ENCODE measurements at places on chromosomes 4 and X. TPM values are rescaled to one million over a fixed set of nuclear protein-coding genes. Genes with fewer than 3 reads are reported as not detected.

The CXXC4 gene
- 0.76 TPM for total RNA-seq

The SYP gene
- 0.30 TPM for total RNA-seq

The DDX53 gene
- not detected for total RNA-seq

The NDNF gene
- total RNA-seq: 5.4 TPM

The SRPX gene
- 18.4 TPM for total RNA-seq

The TKTL2 gene
- not detected for total RNA-seq

The PAGE1 gene
- total RNA-seq: not detected

The APLN gene
- 0.34 TPM for total RNA-seq

The SSX3 gene
- not detected for total RNA-seq

The ERAS gene
- not detected for total RNA-seq

The GPRIN3 gene
- 3.4 TPM for total RNA-seq

The ARMCX2 gene
- total RNA-seq: 12.1 TPM

GRCh38 chrX:73829890-73830466 is 267.0 kb downstream of the CHIC1 start:
- DNase-seq: no peak

- no peak for DNase-seq
These were observed 7.5 kb downstream of the PPEF1 start for GRCh38 chrX:18714910-18715309.

DNA sequence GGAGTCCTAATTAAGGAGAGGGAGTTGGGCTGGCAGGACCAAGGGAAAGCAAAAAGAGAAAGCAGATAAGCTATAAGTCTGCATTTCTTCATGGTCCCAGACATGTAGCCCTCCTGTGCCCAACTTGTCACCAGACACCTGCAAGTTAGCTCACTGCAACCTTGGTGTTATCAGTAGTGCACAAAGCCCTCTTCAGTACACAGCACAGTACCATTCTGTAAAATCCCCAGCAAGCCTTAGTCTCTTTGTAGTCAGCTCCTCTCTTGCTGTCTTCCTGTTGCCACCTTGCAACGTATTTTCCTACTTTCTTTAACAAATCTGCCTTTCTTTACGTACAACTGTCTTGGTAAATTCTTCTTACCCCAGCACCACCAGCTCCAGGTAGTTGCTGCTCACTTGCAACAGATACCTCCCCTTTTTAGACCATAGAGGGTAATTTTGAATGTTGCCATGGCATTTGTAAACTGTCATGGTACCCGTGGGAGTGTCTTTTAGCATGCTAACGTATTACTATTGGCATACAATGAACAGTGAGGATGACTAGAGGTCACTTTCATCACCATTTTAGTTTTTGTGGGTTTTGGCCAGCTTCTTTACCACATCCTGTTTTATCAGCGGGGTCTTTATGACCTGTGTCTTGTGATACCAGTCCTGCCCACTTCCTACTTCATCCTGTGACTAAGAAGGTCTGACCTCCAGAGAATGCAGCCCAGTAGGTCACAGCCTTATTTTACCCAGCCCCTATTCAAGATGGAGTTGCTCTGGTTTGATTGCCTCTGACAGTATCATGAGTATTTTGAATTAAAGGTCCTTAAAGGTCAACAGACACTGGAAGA is 28.3 kb upstream of the AP1S2 start:
- DNase-seq: no peak

GRCh38 chrX:114976292-114976691 is 41.1 kb downstream of the IL13RA2 start:
- DNase-seq: no peak

DNA sequence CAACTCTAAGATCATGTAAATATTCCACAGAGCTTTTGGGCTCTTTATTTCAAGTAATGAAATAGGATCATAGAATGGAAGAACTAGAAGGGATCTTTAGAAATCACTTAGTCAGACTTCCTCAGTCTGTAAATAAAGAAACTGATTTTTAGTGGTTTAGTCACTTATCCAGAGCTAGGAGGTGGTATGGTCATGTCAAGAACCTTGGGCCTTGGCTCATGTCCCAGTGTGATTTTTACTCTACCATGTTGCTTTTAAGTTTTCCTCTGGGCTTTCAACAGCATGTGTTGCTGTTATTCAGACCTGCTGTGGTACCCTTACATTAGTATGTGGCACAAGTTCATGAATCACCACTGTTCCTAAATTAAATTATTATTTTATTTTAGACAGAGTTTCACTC is 184.9 kb downstream of the FRAS1 start:
- DNase-seq: no peak

GRCh38 chr4:101199507-101200285 is 147.6 kb downstream of the PPP3CA start:
- DNase-seq: no peak

GRCh38 chr4:17117746-17118145 is 219.3 kb upstream of the LDB2 start:
- no peak for DNase-seq

DNA sequence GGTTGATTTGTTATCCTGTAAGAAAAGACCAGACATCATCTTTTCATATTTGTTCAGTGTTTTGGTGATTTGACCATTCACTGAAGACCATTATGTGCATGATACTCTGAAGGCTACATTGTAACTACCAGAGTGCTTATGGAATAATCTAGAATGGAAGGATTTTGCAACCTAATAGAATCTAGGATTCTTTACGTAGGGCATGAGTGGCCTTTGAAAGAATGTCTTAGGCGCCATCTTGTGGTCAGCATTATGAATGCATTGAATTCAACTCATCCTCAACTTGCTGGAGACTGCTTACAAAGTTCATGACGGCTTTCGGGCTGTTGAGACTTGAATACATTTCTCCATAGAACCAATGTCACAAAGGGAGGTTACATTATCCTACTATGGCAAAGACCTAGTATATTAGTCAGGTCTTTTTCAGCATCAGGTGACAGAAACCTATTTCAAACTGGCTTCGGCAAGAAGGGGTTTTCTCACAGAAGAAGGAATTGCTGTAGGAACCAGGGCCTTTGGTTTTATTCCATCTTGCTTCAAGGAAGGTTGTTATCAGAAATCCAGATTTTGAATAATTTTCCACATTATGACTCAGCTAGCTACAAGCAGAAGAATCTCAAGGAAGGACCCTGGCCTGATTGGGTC is 104.1 kb downstream of the GPAT3 start:
- DNase-seq: no peak

DNA sequence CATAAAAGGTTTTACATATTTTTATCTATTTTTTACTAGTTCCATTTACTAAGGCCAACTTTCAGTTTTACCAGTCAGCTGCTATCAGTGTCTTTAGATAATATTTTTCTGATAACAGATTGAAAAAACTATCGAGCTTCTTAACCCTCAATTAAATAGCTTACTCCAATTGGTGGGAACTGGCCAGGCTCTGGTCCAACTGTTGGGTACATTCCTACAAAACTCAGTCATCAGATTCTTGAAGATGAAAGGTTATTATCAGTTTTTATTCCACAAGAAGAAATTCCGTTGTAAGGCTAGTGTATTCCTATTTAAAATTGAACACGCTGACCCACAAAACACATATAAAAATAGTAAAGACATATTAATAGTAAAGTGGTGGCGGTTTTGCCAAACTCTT is 346.2 kb downstream of the MAPK10 start:
- no peak for DNase-seq

GRCh38 chr4:85039526-85039925 is 73.0 kb upstream of the WDFY3 start:
- DNase-seq: no peak

- DNase-seq: no peak
These were observed 93.5 kb downstream of the CEP135 start for GRCh38 chr4:56042225-56042624.

DNA sequence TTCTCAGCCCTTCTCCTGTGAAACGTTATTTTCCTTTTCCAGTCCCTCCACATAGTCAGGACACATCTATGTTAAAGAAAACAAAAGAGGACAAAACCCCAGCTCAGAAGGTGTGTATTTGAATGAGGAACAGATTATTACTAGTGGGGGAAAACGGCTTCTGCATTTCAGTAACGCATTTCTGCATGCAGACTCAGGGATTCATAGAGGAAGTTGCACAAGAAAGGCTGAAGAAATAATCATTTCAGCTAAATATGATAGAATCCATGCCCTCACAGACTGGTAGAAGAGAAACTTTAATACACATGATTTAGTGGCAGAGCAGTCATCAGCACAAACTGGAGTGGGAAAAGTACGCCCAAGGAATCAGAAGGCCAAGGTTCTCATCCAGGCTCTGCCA is 270.8 kb upstream of the FGF13 start:
- DNase-seq: no peak

DNA sequence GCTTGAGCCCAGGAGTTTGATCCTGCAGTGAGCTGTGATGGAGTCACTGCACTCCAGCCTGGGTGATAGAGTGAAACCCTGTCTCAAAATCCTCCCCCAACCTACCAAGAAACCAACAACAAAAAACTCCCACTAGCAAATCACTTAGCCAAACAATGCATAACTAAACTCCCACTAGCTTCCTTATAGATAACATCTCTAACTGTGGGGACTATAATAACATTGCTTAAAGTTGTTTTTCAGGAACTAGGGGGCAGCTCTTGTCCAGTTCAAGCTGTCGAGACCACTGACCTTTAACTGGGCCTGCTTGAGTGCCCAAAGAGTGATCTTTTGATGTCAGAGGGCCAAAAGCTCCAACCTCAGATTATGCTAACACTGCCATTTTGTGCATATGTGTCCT is 81.7 kb downstream of the FREM3 start:
- no peak for DNase-seq

DNA sequence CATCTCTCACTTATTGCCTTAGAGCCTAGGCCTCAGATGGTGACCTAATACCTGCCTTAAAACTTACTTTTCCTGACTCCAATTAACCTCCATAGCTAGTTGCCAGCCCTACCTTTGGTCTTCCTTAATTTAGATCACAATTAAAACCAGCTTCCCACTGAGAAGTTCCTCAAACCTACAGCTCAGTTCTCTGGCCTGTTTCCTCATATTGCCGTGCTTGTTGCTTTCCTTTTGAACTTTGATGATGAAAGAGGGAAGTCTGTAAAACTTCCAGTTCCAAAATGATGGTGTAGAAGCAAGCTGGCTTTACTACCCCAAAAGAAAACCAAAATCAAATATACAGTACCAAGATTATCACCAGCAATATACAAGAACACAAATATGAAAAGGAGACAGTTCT is 28.9 kb upstream of the CAMK2D start:
- no peak for DNase-seq

- DNase-seq: no peak
These were observed 466 bp upstream of the CCNA2 start for GRCh38 chr4:121824171-121824527.

DNA sequence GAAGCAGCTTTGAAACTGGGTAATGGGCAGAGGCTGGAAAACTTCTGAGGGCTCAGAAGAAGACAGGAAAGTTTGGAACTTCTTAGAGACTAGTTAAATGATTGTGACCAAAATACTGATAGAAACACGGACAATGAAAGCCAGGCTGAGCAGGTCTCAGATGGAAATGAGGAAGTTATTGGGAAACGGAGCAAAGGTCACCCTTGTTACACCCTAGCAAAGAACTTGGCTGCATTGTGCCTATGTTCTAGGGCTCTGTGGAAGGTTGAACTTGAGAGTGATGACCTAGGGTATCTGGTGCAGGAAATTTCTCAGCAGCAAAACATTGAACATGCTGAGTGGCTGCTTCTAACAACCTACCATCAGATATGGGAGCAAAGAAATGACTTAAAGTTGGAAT is 50.8 kb upstream of the FBXW7 start:
- DNase-seq: no peak

GRCh38 chr4:112370466-112370865 is 73.3 kb downstream of the ALPK1 start:
- DNase-seq: no peak

GRCh38 chrX:17590892-17591740 is 146.2 kb upstream of the SCML1 start:
- DNase-seq: peak; percentile 66

GRCh38 chr4:165758086-165758485 is 115.0 kb upstream of the TLL1 start:
- no peak for DNase-seq

GRCh38 chrX:19862634-19863211 is 24.7 kb downstream of the SH3KBP1 start:
- DNase-seq: no peak

DNA sequence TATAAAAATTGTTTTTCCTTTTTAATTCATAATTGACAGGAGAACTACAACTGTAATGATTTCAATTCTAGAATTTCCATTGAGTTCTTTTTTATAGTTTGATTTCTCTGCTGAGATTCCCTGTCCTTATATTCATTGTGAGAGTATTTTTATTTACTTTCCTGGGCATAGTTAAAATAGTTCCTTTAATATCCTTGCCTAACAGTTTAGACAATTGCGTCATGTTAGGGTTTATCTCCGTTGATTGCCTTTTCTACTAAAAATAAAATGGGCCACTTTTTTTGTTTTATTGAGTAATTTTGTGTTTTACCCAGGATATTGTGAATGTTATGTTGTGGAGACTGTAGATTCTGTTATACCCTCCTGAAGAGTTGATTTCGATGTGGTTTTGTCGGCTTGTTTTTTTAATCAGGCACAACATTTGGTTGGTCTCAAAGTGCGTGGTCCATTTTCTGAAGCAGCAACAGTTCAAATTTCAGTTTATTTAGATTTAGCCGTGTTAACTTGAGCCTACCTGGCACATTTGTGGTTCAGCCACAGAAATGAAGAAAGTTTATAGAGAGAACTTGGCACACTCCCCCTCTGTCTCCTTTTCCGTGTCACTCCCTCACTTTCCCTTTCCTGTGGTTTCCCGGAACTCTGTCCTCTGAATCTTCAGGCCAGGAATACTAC is 16.0 kb upstream of the PRRG1 start:
- DNase-seq: no peak

- no peak for DNase-seq
These were observed 5.9 kb upstream of the SCARB2 start for GRCh38 chr4:76219299-76220055.

- DNase-seq: no peak
These were observed 31.8 kb downstream of the NAA11 start for GRCh38 chr4:79294064-79294463.

DNA sequence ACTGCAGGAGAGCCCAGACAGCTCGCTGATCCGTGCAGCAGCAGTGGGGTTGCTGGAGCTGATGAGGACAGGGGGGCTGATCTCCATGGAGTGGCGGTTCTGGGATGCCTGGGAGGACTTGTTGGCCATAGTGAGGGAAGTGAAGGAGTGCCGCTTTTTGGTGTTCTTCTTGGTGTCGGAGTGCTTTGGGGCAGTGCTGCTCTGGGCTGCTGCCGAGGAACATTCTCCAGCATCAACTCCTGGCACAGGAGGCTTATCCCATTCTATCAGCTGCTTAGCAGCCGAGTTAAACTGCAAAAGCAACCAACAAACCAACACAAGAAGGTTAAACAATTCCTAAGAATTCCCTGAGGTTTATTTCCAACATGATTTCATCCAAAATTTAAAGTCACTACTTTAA is 126.3 kb upstream of the CBR4 start:
- no peak for DNase-seq

DNA sequence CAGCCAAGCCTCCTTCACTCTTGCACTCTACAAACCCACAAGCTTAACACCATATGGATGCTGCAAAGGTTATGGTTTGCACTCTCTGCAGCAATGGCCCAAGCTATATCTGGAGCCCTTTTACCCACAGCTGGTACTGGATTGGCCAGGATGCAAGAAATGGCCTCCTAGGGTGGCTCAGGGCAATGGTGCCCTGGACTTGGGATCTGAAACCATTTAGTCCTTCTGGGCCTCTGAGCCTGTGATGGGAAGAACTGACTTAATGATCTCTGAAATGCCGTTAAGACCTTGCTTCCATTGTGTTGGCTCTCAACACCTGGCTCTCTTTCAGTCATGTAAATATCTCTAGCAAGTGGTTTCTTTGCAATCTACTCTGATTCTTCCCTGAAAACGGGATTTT is 626.0 kb downstream of the KCTD8 start:
- DNase-seq: no peak

- DNase-seq: no peak
These were observed 348.4 kb upstream of the FAT1 start for GRCh38 chr4:187071946-187072600.

- no peak for DNase-seq
These were observed 13.4 kb downstream of the GIMD1 start for GRCh38 chr4:106355193-106355592.

Measured in suprapubic skin (tissue), 4 donors.